ENCODE measurements at places on chromosomes 12 and 14. TPM values are rescaled to one million over a fixed set of nuclear protein-coding genes. Genes with fewer than 3 reads are reported as not detected.

GRCh38 chr12:90124289-90124688 is 415.7 kb upstream of the ATP2B1 start:
- no peak for DNase-seq

- DNase-seq = no peak
Observed at GRCh38 chr12:3931206-3931605, 58.0 kb upstream of the PARP11 start.

Gene IFI27
- not detected for total RNA-seq

Gene EMP1
- total RNA-seq = 570 TPM

Gene FOXG1
- total RNA-seq = not detected

GRCh38 chr12:130240831-130241590 is 78.7 kb downstream of the FZD10 start:
- DNase-seq = no peak

GRCh38 chr12:91813701-91814100 is 331.9 kb downstream of the BTG1 start:
- peak; percentile 40 for DNase-seq

Gene AGAP2
- total RNA-seq = 0.28 TPM

Gene NPFF
- not detected for total RNA-seq

DNA sequence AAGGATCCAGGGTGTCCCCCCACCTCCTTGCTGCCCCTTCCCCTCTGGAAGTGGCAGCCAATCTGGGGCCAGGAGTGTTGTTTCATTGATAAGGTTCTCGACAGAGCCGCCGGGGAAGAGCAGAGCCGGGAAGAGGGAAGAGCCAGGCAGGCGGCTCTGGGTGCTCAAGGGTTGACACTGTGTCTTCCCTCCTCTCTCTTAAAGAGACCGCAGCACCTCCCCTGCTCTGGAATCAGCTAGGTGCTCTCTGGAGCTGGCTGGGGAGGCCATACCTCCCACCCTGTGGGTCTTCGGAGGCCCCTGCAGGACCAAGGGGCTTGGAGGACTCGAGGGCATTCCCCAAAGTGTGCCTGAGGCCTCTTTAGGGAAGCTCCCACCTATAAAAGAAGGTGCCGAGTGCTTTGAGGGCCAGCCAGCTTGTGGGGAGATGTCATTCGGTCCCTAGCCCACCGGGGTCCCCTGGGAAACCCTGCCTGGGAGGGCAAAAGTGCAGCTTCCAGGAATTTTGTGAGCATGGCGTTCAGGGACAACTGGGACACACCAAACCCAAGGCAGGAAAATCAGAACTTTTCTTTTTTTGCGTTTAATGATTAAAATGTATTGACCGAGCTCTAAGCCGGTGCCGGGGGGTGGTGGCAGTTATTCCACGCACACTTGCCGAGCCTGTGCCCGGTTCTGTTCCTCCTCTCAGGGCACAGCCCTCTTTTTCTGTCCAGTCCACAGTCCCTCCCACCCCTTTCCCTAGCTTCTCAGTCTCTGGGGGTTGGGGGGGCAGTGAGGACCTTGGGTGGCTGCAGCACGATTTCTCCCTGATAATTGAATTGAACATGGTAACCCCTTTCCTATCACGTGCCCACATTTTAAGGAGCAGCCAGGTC is 3.0 kb downstream of the SETD1B start:
- DNase-seq = no peak

- DNase-seq = no peak
Observed at GRCh38 chr14:99896361-99896760, 103.1 kb downstream of the EML1 start.

DNA sequence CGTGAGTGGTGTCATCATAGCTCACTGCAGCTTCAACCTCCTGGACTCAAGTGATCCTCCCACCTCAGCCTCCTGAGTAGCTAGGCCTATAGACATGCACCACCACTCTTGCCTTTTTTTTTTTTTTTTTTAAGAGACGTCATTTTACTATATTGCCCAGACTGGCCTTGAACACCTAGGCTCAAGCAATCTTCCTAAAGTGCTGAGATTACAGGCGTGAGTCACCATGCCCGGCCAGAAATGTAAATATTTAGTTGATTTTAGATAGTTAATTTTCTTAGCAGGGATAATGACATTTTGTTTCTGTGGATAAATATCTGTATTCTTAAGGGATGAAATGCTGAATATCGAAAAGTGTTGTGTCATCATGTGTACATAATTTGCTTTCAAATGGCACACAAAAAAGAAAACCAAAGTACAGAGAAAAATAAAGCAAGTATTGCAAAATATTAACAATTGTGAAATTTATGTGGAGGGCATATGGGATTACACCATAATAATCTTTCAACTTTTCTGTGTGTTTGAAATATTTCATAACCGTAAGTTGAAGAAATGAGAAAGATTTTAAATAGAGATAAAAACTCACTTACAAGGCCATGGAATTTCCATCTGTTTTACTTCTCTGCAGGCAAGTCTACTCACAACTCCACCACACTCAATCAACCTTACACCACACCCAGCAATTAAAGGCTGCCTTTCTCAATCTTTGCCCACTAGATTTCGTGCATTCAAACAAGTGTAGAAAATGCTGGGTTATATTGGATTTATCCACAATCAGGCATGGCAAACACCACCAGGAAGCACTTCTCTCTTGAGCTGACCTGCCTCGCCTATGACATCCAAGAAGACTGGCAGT is 93.7 kb downstream of the SPTSSA start:
- DNase-seq = peak; percentile 10

GRCh38 chr14:102434647-102435175 is 72.0 kb downstream of the TECPR2 start:
- no peak for DNase-seq

GRCh38 chr14:54981698-54982097 is 45.2 kb downstream of the WDHD1 start:
- peak; percentile 22 for DNase-seq

Gene SIX6
- not detected for total RNA-seq

DNA sequence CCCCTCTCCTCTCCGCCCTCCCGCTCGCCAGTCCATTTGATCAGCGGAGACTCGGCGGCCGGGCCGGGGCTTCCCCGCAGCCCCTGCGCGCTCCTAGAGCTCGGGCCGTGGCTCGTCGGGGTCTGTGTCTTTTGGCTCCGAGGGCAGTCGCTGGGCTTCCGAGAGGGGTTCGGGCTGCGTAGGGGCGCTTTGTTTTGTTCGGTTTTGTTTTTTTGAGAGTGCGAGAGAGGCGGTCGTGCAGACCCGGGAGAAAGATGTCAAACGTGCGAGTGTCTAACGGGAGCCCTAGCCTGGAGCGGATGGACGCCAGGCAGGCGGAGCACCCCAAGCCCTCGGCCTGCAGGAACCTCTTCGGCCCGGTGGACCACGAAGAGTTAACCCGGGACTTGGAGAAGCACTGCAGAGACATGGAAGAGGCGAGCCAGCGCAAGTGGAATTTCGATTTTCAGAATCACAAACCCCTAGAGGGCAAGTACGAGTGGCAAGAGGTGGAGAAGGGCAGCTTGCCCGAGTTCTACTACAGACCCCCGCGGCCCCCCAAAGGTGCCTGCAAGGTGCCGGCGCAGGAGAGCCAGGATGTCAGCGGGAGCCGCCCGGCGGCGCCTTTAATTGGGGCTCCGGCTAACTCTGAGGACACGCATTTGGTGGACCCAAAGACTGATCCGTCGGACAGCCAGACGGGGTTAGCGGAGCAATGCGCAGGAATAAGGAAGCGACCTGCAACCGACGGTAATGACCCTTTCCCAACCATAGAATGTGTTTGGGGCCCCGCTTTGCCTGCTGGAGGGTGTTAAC is 615 bp downstream of the CDKN1B start:
- DNase-seq = no peak

Gene PITPNM2
- total RNA-seq = 1.6 TPM

DNA sequence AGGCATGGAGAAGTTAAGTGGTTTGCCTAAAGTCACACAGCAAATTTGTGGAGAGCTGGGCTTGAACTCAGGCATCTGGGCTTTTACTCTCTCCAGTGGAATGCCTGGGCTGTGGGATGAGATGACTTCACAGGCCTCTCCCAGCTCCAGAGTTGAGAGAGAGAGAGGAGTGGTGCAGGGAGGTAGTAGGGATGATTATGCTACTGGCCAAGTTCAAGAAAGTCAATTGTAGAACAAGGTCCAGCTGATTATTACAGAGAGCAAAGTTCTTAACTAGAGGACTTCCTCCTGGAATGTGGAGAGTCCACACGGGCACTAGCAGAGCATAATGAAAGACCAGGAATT is 769 bp upstream of the EMP1 start:
- DNase-seq = peak; percentile 68

DNA sequence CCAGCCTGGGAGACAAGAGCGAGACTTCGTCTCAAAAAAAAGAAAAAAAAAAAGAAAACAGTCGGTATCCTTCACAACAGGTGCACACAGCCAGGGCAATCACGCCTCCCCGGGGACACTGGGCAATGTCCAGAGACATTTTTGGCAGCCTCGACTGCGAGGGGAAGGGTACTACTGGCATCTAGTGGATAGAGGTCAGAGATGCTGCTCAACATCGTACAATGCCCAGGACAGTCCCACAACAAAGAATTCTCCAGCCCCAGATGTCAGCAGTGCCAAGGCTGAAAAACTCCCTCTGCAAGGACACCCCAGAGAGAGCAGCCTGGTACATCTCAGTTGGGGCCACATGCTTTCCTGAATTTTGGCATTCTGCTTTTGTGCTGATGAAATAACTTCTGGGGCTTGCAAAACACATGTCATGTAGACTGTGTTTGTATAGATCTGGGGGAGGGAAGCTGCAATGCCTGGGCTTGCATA is 21.5 kb downstream of the ALDH2 start:
- peak; percentile 55 for DNase-seq

DNA sequence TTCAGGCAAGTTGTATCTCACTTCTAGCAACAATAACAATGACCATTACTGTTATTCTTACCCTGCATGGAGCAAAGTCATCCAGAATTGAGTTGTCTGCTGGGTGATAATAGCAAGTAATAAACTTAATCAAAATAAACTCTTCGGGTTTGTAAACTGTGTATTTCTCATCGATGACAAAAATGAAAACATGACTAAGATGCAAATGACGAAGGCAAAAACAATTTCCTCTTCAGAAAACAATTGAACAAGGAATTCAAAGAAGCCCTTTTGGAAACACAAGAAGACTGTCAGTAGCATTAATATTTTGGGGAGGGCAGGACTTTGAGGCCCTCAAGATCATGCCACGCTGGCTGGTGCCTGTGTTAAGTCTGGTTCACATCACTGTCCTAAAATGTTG is 232.0 kb downstream of the BTG1 start:
- no peak for DNase-seq
